ENCODE measurements at places on chromosomes 6 and 20.

GRCh38 chr6:81762606-81763005 lies 10.1 kb upstream of the TENT5A start:
- DNase-seq = no peak

- no peak for DNase-seq
Measured at GRCh38 chr6:122283884-122284283, 115.6 kb upstream of the HSF2 start.

DNA sequence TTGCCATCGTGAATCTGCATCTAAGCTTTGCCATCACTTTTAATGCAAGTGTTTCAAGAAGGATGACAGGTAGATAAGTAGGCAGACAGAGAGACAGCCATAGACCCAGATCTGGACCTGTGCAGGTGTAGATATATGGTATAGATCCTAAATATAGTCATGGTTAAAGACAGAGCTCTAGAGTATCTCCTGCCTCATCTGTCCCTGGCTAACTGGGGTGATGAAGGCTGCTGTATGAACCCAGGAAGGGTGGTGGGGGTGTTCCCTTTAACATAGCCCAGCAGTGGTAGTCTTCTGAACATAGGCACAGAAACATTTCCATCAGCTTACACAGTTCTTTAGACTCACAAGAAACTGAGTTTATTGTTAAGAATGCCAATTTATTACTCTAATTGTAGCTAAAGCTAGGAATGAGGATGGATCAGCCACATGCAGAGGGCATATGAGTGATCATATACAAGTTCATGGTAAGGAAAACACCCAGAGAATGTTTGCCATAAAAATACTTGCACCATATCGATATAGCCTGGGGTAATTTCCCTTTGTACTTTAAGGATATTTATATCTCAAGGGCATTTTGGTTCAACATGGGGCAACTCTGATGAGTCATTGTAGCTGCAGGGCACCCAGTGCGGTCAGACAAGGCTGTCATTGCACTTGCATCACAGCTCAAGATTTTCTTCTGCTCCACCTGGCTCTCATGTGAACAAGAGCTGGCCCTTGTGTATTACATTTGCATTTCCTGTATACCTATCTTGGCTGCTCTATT lies 587.2 kb downstream of the EPM2A start:
- DNase-seq = no peak

DNA sequence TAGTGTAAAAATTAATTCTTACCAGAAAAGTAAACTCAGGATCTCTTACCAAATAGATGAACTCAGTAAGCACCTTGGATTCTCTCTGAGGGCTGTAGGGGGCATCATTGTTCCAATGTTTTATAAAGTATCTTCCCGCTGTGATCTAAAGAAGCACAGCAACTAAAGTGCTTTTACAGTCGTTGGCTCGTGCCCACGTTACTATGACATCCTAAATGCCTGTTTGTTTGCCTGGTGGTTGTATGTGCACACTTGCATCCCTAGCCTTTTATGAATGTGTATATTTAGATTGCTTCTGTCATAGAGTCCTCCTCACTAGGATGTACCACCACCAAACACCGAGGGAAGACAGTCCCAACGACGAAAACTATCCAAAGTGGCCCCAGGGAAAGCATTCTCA lies 34.5 kb downstream of the SLX4IP start:
- DNase-seq = no peak

DNA sequence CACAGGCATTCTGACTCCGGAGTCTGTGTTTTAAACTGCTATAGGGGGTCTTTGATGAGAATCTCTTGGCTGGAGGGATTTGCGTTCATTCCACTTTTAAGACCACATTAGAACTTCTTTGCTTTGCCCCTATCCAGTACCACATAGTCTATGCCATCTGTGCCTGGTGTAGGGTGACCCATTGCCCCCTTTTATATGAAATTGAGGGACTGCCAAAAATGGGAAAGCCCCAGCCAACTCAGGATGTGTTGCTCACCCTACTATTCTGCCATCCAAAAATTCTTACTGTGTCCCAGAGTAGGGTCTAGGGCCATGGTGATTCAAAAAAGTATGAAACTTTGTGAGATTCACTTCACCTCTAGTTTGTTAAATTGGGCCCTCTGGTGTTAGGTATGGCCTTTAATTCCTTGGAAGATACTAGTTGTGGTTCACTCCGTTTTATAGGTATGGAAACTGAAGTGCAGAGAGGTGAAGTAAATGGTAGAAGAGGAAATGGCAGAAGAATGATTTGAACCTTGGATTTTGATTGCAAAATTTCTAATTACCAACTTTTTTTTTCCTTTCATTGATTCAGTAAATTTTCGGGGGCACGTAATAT lies 1.4 kb downstream of the PFDN4 start:
- DNase-seq = no peak

- no peak for DNase-seq
Measured at GRCh38 chr6:41269716-41270115, 16.8 kb downstream of the TREM1 start.

DNA sequence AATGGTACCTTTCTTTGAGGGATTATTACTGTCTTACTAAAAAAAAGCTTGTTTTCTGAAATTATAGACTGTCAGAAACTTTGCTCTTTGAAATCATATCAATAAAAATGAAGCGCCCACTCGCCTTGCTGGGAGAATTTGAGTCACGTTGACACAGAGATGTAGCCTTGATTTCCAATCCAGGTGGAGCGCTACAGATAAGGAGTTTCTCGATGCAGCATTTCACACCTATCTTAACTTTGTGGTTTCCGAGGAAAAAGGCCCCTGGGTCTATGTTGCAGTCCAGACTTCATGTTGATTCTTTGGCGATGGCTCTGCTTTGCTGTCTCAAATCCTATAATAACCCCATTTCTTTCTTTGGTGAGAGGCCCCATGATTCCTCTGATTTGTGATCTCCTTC lies 158.1 kb upstream of the ARG1 start:
- no peak for DNase-seq

- no peak for DNase-seq
Measured at GRCh38 chr6:125749865-125750691, 646 bp downstream of the HEY2 start.

DNA sequence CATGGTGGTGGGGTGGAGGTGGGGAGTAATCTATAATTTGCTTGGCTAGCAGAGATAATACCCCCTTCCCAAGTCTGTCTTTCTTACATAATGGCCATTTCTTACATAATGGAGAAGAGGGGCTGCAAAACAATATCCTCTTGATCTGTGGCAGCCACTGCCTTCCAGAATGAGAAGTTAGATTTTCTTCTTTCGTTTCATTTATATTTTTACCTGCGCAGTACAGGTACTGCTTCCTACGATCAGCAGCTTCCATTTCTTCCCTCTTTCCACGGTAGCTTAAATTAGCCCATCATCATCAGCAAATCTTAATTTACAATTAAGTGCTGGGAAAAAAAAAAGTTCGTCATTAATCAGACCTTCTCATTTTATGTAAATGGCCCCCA lies 30.2 kb downstream of the GNAS start:
- DNase-seq = no peak

DNA sequence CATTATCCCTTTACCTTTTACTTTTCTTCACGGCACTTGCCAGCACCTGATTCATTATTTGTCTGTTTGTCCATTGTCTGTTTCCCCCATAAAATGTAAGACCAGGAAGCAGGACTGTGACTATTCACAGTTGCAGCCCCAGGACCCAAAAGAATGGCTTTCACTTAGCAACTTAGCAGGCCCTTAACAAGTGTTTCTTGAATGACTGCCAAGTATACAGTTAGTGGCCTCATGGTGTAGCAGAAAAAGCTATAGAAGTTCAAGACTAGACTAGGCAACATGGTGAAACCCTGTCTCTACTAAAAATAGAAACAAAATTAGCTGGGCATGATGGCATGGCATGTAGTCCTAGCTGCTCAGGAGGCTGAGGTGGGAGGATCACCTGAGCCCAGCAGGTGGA lies 4.3 kb downstream of the SLC26A8 start:
- DNase-seq = no peak

- no peak for DNase-seq
Measured at GRCh38 chr20:56788041-56788670, 159.1 kb downstream of the TFAP2C start.

- no peak for DNase-seq
Measured at GRCh38 chr6:121652223-121652622, 216.8 kb downstream of the GJA1 start.

DNA sequence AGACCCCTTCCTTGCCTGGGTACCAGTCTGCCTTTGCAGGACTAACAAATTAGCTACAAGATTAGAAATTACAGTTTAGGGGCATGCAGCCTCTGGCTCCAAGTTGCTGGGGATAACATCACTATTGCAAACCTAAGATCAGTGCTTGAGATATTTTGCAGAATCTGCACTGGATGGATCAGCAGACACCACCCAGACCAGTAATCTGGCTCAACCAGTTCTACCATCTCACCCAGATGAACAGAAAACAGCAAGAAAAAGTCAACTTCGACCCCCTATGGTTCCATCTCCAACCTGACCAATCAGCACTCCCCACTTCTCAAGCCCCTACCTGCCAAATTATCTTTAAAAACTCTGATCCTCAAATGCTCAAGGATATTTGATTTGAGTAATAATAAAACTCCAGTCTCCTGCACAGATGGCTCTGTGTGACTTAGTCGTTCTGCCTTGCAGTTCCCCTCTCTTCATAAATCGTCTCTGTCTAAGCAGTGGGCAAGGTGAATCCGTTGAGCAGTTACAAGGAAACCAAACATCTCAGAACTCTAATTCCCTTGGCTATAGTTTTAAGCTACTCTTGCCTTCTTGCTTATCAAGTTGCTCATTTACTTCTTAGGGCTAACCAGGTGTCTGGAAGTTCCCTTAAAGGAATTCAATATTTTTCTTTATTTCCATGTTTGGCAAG lies 16.1 kb upstream of the LMBRD1 start:
- DNase-seq = no peak

DNA sequence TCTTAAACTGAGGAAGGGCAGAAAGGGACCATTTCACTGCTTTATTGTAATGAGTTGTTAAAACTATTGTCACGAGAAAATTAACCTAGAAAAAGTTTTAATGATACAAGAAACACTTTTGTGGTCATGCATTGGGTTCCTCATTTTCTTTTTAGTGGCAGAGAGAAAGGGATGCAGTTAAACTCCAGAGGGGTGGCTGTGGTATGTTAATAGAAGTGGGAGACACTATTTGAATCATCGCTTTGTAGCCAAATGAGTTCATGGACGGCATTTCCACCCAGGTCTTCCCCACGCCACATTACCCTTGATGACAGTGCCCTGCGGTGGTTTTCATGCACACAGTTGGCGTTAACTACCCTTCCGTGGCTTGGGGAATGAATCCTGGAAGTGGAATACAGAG lies 235.6 kb downstream of the PLCB1 start:
- no peak for DNase-seq

DNA sequence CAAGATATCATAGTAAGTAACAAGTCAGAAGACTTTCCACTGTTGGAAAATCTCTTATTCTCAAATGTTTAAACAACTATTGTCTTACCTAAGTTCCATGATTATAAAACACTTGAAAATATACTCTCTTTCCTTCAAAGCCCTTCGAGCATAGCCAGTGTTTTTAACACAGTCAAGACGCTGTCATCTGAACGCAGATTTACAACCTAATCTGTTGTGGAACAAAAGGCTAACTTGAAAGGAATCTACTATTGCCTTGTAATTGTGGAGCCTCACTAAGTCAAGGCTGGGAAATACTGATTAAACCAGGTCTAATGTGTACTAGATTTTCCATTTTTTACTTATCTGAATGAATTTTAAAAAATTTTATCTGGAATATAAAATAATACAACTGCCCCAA lies 205.8 kb downstream of the TRDN start:
- no peak for DNase-seq

DNA sequence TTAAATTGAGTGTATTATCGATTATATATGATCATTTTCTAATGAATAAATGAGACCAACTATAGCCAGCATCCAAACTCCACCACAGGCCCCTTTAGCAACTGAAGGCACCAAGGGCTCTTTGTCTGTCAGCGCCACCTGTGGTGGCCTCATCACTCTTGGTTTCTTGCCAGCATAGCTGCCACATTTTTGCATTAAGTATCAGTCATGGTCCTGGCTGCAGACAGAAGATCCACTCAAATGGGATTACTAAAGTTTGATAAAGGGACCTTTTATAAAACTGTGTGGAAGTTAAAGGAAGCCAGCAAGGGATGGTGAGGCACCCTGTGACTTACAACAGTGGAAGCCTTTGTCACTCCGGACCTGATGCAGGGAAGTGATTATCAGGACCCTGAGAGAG lies 162.9 kb downstream of the C6orf118 start:
- DNase-seq = no peak

- no peak for DNase-seq
Measured at GRCh38 chr20:62097881-62098407, 24.3 kb upstream of the LSM14B start.

DNA sequence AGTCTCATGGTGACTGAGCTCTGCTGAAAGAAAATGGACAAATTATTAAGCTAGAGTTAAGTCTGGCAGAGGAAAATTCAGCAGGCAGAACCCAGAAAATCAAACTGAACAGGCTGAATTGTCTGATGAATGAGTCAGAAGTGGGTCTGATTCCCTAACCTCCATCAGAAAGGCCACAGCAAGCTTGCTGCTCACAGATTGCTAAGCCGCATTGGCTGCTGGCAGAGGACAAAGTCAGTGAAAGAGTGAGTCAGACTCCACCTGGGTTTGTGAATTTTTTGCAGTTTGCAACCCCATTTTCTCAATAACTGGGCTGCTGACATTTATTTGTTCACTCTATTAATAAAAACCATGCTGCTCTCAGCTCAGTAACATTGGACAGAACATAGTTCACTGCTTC lies 191.3 kb downstream of the EPM2A start:
- DNase-seq = no peak

DNA sequence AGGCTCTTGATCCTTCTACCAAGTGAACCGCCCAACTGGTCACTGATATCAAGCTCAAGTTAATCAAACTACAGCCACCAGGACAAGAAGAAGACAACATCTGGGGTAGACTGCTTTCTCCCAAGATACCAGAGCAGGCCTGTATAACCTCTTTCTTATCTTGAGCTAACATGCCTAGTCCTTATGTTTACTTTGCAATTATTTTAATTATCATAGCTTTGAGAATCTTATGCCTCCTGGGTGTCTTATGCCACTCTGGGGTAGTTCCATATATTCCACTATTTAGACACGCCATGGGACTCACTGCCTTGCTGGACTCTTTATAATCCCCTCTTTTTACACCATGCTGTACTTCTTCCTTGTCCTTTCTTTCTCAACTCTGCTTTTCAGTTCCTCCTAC lies 41.5 kb upstream of the ECI2 start:
- no peak for DNase-seq

GRCh38 chr6:145531822-145532221 lies 203.5 kb downstream of the EPM2A start:
- no peak for DNase-seq

GRCh38 chr6:11224966-11225463 lies 7.5 kb downstream of the NEDD9 start:
- DNase-seq = no peak

DNA sequence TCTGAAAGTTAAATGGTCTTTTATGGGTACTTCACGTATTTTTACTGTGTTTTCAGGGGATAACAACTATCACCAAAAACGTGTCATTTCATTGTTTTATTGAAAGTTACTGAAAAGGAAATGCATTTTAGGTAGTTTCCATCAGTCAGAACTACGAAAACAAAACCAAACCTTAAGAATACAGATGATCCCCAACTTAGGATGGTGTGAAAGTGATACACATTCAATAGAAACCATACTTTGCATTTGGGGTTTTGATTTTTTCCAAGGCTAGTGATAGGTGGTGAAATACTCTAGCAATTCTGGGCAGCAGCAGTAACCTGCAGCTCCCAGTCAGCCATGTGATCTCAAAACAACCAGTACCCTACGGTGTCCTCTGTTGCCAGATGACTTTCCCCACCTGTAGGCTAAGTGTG lies 25.9 kb upstream of the EFHC1 start:
- DNase-seq = no peak

- no peak for DNase-seq
Measured at GRCh38 chr6:107793191-107793590, 30.9 kb downstream of the SCML4 start.

- no peak for DNase-seq
Measured at GRCh38 chr6:9789201-9789600, 625.7 kb downstream of the TFAP2A start.

All from effector CD8-positive, alpha-beta T cell (primary cell).